ENCODE measurements at places on chromosomes 1 and 21. TPM values are rescaled to one million over a fixed set of nuclear protein-coding genes. Genes with fewer than 3 reads are reported as not detected.

- H3K36me3 ChIP-seq: no peaks in the 10 kb centered on the region
- no peaks in the 10 kb centered on the region for H3K4me1 ChIP-seq
- no peak overlapping the region for H3K4me3 ChIP-seq
- no peaks in the 10 kb centered on the region for H3K27me3 ChIP-seq
These were observed 10.9 kb upstream of the COA7 start for GRCh38 chr1:52709016-52709415.

- no peaks in the 10 kb centered on the region for H3K4me1 ChIP-seq
- no peak for DNase-seq
- H3K36me3 ChIP-seq: no peaks in the 10 kb centered on the region
- no peak overlapping the region for H3K4me3 ChIP-seq
- no peaks in the 10 kb centered on the region for H3K27me3 ChIP-seq
These were observed 19.7 kb upstream of the PTTG1IP start for GRCh38 chr21:44893278-44893556.

DNA sequence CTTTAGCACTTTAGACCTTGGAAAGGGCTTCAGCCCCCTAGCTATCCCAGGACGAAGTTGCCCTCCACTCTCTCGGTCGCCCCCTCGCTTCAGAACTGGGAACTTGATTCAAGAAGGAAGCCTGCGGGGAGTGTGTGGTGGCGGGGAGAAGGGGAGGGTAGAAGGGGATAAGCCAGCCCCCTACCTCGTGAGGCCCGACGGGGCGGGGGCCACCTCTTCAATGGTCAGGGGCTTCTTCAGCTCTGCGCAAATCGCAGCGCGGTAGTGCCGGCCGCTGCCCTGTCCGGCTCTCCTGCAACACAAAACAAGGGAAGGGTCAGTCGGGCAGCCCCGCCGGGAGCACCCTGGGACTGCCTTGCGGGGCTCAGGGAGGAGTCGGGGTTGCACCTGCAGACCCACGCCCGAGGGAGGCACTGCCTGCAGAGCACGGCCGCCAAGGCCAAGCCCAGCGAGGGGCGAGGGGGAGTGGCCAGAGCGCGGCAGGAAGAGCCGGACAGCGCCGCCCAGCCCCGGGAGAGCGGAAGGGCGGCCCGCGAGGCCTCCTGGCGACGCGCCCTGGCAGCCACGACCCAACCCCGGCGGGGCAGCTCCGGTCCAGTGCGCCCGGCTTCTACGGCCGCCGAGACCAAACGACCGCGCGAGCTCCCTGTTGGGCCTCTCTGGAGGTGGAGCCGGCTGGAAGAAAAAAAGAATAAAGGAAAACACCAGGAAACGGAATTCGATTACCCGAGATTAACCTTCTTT is 56.2 kb upstream of the RASAL2 start:
- no peaks in the 10 kb centered on the region for H3K27me3 ChIP-seq
- H3K27ac ChIP-seq: no peak overlapping the region

DNA sequence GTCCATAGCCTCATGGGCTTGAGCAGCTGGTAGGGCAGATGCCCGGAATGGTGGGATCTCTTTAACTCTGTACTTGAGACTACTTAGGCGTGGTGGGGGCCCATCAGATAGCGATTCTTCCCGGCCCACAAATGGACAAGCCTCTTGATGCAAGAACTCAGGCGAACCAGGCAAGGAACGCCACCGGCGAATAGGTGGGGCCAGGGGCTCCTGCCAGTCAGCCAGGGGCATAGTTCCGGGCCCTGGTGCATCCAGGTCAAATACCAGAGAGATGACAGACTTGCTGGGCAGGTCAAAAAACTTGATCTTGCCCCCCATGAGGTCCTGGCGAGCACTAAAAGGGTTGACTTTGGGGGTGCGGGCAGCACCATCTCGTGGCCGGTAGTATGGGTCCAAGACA is 4.8 kb upstream of the MUTYH start:
- DNase-seq: no peak
- no peaks in the 10 kb centered on the region for H3K4me1 ChIP-seq
- H3K36me3 ChIP-seq: no peaks in the 10 kb centered on the region
- H3K27me3 ChIP-seq: no peaks in the 10 kb centered on the region

- no peak overlapping the region for H3K27ac ChIP-seq
- H3K27me3 ChIP-seq: no peaks in the 10 kb centered on the region
These were observed 34.8 kb downstream of the KPNA6 start for GRCh38 chr1:32142446-32143301.

Gene ETNK2
- total RNA-seq: 18.0 TPM

All from aorta (tissue), 5 donors.